Left ventricle myocardium superior (tissue), 1 donor: ENCODE measurements at places on chromosomes 5 and 9. TPM values are rescaled to one million over a fixed set of nuclear protein-coding genes. Genes with fewer than 3 reads are reported as not detected.

TMEFF1 gene
- not detected for total RNA-seq

TTC1 gene
- total RNA-seq: 118 TPM

SEC61B gene
- 46.7 TPM for total RNA-seq

HSPB3 gene
- 492 TPM for total RNA-seq

PDCD1LG2 gene
- total RNA-seq: 2.3 TPM

C9 gene
- not detected for total RNA-seq

DOLPP1 gene
- 5.2 TPM for total RNA-seq

DCAF10 gene
- total RNA-seq: 20.5 TPM

TICAM2 gene
- 3.0 TPM for total RNA-seq

PCDHB15 gene
- total RNA-seq: 2.6 TPM

GLDC gene
- total RNA-seq: not detected

KIF24 gene
- 0.45 TPM for total RNA-seq

PHF24 gene
- total RNA-seq: 0.10 TPM

SLC34A1 gene
- not detected for total RNA-seq

- DNase-seq: no peak
These were observed 132.6 kb upstream of the PDE4D start for GRCh38 chr5:60026161-60026560.

DNA sequence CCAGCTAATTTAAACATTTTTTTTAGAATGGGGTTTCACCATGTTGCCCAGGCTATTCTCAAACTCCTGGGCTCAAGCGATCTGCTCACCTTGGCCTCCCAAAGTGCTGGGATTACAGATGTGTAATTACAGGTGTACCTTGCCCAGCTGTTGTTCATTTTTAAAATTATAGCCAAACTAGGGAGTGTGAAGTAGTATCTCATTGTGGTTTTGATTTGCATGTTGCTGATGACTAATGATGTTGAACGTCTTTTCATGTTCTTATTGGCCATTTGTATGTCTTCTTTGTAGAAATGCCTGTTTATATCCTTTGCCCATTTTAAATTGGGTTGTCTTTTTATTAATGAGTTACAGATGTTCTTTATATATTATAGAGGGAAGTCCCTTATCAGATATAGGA is 31.5 kb downstream of the EHMT1 start:
- DNase-seq: no peak

GRCh38 chr5:172717481-172718195 is 53.4 kb downstream of the DUSP1 start:
- DNase-seq: no peak

- DNase-seq: peak; percentile 27
These were observed 283.1 kb upstream of the ADAMTSL1 start for GRCh38 chr9:18190671-18191374.

GRCh38 chr9:88363661-88364060 is 24.6 kb upstream of the SPIN1 start:
- no peak for DNase-seq

- DNase-seq: no peak
These were observed 11.9 kb upstream of the ZNF622 start for GRCh38 chr5:16477541-16477940.

GRCh38 chr5:173846929-173847501 is 41.1 kb upstream of the CPEB4 start:
- DNase-seq: no peak

DNA sequence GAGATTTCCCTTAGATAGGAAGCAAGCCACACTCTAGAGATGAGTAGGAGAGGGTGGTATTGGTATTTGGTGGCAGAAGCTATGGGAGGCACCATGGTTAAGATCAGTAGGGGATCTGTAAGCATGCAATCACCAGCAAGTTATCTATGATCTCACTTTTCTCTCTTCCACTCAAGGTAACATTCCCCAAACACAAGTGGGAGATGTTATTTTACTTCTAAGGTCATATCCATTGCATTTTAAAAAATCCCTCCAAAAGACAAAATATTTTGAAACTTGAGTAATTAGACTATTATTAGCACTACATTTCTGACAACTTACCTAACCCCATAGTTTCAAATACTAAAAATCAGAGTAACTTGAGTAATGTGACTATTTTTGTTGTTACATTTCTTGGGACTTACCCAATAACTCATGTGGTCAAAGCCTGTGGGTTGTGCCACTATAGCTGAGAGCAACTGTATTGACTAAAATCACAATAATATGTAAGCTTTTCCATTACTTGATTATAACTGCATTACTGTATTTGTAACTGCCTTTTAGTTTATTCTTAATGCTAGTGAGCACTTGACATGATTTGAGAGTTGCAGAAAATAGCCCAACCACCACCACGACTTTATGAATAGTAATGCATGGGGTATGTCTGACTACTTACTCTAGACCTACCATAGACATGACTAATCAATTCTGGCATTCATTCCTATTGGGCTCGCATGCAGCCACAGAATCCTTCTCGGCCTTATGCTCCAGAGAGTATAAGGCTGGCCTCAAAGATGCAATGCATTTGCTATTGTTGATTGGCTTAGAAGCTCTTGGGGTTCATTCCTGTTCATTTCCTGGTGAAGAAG is 264.7 kb downstream of the TRIM32 start:
- DNase-seq: no peak

- DNase-seq: peak; percentile 91
These were observed 9.9 kb upstream of the CXXC5 start for GRCh38 chr5:139638090-139638735.

DNA sequence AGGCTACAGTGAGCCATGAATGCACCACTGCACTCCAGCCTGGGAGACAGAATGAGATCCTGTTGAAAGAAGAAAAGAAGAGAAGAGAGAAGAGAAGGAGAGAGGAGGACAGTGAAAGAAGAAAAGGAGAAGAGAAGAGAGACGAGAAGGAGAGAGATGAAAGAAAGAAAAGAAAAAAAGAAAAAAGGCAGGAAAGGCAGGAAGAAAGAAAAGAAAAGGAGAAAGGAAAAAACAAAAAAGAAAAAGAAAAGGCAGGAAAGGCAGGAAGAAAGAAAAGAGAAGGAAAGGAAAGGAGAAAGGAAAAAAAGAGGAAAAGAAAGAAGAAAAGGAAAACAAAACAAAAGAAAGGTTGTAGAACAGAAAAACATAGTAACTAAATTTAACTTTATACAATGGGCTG is 14.2 kb downstream of the CAMSAP1 start:
- no peak for DNase-seq

DNA sequence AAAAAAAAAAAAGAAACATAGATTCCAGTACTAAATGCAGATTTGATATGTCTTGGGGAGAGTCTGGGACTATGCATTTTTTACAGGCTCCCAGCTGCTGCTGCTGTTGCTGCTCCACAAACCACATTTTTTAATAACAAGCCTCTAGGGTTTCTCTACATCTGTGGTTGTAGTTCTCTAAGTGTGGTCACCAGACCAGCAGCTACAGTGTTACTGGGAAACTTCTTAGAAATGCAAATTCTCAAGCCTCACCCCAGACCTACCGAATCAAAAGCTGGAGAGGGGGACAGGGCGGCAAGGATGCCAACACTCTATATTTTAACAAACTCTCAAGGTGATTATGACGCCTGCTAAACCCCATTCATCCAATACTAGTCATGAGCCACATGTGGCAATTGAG is 293.4 kb upstream of the PTGER4 start:
- no peak for DNase-seq

- DNase-seq: no peak
These were observed 43.4 kb downstream of the UBE2R2 start for GRCh38 chr9:33860200-33860871.

- DNase-seq: no peak
These were observed 501 bp downstream of the ENHO start for GRCh38 chr9:34522091-34522887.

GRCh38 chr5:9148242-9148641 is 397.6 kb downstream of the SEMA5A start:
- no peak for DNase-seq

GRCh38 chr5:6905883-6906282 is 192.7 kb downstream of the TENT4A start:
- DNase-seq: no peak

GRCh38 chr9:19405771-19406170 is 3.0 kb upstream of the ACER2 start:
- DNase-seq: no peak

GRCh38 chr5:2999926-3000325 is 248.4 kb upstream of the IRX2 start:
- no peak for DNase-seq

DNA sequence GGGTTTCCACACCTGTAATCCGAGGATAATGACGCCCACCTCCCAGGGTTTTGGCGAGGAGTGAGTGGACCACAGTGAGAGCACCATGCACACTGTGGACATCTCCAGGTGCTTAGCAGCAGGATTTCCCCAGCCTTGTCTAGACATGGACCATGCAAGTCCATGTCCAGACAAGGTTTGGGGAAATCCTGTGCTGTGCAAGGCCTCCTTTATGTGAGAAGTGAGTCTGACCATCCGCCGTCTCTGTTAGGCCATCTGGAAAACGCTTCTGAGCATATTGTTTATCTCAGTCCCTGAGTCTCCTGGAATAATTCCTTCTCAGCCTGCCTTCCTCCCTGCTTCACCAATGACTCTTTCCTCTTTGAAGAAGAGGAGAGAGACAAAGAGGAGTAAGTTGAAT is 26.2 kb upstream of the TNFAIP8 start:
- DNase-seq: no peak

DNA sequence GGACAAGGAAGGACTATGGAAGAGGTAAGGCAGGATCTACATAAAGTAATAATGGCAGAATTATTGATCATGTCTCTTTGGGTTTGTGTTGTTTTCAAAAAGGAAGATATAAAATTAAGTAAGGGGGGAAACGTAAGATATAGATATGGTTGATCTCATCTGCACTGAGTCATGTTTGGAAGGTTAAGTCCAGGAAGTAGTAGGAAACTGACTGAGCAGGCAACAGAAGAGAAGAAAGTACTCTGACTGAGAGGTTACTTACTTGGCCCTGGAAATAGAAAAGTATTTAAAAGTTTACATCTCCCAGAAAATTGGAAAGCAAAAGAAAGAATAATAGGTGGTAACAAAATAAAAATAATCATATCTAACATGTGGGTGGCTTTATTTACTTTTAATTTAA is 405.3 kb upstream of the RGMB start:
- no peak for DNase-seq

DNA sequence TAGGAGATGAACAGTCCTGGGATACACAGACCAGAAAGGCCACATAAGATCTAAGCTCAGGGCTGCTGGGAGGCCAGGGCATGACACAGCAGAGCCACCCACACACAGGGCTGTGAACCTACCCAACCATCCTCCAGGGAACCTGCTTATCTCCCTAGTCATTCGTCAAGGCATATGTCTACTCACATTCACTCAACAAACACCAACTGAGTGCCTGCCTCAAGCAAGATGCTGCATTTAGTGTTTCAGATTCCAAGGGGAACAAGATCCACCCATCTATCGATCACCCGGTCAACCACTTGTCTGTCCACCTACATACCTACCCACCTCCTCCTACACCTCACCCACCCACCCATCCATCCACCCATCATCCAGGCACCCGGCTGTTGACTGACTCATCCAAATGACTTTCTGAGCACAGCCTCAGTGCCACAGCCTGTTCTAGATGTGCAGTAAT is 1.9 kb downstream of the DPM2 start:
- DNase-seq: no peak

DNA sequence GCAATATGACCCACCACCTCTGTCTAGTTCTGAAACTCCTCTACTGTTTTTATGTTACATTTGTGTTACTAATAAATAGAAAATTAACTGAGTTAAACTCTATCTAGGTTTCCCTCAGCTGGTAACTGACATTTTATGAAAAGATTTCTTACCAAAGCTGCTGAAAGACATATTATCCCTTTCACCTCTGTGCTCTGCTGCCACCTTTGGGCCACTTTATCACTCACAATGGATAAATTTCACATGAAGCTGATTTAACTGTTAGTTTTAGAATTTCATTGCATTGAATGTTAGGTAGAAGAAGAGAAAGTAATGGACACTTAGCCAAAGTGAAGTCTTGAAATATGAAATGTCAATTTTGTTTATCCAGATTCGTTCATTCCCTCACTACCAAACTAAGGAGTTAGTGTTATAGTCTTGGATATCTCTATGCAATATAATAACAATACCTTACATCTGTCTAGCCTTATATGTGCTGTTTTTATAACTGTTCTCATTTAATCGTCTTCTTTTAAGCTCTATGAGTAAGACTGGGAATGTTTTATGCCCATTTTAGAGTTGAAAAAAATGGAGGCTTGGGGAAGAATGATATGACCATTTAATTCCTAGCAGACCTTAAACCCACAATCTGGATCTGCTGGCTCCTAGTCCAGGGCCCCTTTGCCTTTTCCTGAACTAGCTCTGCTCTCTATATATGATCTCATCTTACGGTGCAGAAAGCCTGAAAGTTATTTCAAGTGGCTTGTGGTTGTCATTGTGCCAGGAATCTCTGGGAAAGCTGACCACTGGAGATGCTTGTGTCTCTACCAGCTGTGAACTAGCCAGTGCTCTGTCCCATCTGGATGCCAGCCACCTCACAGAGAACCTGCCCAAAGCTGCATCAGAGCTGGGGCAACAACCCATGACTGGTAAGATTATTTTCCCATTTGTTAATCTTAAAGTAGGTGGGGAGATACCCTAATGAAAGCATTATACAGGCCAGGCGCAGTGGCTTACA is 97.1 kb downstream of the GOLPH3 start:
- peak; percentile 68 for DNase-seq

DNA sequence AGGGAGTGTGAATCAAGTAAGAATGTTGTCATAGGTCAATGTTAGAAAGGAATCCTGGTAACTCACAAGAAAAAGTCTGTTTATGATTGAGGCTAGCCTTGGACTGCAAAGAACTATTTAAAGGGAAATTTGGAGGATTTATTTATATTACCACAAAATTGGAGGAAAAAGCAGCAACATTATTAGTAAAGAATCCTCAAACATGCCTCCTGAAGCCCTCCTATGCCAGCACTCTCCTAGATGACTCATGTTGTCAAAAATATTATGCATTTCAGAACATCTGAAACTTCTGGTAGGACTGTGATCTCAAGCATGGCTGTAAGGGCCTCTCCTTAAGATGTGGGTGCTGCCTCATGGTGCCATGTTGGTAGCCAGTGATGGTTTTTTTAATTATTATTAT is 628.5 kb downstream of the CHSY3 start:
- no peak for DNase-seq

- DNase-seq: no peak
These were observed 183.4 kb downstream of the FBXO4 start for GRCh38 chr5:42108468-42108867.

DNA sequence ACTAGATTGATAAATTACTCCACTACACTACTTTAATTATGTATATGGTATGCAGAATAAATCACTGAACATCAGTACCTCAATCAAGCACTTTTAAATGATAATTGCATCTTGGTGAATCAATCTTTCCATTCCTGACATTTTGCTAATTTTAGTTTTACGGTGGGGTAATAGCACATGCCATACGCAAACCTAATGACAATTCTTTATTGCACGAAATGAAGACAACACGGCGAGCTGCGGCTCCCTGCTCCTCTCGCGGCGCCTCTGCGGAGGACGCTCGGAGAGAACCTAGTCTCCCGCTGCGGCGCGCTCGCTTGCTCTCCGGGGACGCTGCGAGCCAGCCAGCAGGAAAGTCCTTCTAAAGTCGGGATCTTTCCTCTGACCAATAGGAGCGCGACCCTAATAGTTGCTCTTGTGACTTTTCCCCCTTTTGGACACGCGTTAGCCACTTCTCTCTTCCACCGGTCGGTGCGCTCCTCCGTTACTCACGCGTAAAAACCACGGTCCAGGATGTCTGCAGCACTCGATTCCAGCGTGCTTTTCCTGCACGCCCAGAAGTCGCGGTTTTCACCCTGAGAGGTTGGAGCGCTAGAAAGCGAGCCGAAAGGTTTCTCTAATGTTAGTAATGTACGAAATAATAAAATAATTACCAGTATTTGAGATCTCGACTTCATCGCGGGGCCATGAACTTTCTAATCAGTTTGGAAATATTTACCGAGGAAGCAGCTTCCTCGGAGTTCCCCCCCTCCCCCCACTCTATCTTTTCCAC is 1.0 kb upstream of the MEF2C start:
- DNase-seq: peak; percentile 85
